ENCODE measurements at places on chromosomes 1 and 21.

DNA sequence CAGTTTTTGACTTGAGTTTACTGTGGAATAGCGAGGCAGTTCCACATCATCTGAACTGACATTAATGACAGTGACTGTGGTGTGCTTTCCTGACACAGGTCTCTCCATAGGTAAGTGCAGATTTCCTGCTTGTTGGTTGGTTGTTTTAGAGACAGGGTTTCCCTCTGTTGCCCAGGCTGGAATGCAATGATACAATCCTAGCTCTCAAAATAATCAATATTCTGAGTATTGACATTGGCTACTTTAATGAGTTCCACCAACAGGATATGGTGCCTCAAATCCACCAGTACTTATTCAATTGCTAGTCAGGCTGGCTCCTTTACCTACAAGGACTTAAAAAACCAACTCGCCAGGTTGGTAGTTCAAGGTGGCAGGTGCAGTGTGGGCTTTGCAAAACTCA lies 63.8 kb downstream of the CLSTN1 start:
- no peak for DNase-seq

DNA sequence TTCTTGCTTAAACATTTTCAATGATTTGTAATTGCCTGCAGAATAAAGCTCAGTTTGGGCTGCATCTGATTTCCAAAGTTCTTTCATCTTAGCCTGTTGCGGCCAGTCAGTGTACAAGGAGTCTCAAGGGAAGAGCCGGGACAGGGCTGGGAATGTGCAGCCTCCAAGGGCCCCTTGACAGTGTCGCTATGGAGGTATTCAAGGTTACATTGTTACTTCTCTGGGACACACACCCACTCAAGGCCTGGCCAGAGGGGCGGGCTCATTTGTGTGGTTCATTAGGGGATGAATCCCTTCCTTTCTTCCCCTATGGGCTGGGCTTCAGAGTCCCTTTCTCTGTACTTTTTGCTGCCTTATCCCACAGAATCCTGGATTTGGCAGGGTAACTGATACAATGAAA lies 107.6 kb upstream of the CSF3R start:
- DNase-seq: no peak

DNA sequence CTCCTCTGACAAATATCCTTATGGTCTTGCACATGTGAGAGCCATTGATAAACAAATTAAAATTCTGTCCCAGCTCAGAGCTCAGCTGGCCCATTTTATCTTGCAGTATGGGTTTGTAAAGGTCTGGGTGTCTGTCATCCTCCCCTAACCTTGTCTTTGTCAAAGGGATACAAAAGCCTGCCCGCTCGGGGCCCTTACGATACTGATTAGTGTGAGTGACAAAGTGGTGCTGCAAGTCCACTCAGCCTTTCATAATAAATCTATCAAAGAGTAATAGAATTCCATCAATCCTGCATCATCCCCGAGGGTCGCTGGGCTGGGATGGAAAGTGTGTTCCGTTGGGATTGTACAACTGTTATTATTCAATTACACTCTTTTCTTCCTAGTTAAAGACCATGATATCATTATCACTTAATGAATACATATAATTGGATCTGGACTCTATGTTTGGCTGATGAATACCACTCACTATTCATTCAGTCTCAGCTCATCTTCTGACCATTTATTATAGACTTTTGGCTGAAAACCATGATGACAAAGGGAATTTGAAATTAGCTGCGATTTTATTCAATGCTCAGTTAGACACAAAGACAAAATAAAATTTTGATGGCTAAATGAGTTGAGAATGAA lies 122.5 kb upstream of the FOXD3 start:
- no peak for DNase-seq

- no peak for DNase-seq
Measured at GRCh38 chr1:13799502-13800283, 99.7 kb downstream of the PRDM2 start.

- no peak for DNase-seq
Measured at GRCh38 chr1:79819140-79819539, 812.6 kb upstream of the ADGRL4 start.

DNA sequence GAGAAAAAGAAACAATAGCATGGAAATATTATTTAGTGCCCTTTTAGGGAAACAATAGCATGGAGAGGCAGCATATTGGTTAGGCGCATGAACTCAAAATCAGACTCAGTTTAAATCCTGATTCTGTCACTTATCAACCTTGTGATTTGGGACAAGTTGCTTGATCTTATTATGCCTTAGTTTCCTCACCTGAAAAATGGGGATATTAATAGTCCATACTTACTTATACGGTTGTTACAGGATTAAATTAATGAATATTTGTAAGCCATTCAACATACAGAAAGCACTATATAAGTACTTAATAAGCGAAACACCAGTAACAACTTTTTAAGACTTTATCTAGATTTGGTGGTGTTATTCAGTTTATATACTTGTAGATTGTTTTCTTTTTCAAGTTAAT lies 1.2 kb downstream of the TSEN15 start:
- no peak for DNase-seq

DNA sequence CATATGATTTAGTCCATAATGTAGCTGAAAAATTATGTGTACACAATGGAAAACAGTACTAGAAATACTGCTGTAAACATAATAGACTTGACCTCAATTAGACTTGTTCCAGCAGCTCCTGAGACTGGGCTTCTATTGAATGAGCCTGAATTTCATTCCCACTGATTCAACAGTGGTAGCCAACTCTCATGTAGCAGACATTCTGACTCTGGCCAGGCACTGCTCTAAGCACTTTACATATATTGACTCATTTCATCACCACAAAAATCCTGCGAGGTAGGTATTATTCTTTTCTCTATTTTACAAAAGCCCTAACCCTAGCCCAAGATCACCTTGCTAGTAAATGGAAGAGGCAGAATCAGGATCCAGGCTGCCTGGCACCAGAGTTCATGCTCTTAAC lies 12.8 kb upstream of the CTSS start:
- DNase-seq: no peak

- DNase-seq: no peak
Measured at GRCh38 chr1:109365642-109366204, 32.0 kb downstream of the SORT1 start.

DNA sequence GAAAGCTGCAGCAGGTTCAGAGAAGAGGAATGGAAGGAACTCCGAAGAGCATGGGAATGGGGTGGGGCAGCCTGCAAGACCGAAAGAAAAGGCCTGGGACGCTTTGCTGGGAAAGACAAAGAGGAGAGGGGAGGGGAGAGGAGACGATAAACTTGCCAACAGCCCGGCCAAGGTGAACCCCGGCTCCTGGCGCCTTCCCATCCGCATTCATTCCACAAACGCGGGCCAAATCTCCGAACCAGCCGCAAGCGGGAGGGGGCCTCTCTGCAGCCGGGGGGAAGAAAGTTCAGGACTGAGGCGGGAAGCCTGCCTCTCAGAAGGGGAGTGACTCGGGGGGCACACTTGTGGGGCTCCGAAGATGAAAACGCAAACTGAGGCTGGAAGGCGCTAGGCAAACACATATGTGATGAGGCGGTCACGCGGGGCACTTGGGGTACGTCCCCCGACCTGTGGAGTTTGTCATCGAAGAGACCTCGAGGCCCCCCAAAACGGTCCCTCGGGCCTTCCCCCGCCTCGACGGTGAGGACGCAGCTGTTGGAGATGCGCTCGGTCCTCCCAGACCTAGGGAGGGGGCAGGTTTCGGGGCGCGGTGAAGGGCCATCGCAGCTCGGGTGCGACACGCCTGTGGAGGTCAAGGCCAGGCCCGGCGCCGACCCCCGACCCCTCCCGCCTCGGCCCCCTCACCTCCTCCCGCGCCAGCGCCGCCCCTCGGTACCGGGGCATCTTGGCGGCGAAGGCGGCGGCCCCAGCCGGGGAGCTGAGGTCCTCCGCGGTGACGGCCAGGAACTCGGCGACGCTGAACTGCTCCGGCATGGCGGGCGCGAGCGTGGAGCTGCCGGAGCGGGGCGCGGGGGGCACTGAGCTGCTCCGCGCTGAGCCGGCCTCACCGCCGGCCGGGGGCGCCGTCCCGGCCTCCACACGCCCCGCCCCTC lies at the start of gene ASAP3:
Gene ASAP3, minus strand, starts transcription at position 859 of the 932 bp plus-strand sequence. Its CDS starts 46 bp downstream, at position 813.
- no peak for DNase-seq

DNA sequence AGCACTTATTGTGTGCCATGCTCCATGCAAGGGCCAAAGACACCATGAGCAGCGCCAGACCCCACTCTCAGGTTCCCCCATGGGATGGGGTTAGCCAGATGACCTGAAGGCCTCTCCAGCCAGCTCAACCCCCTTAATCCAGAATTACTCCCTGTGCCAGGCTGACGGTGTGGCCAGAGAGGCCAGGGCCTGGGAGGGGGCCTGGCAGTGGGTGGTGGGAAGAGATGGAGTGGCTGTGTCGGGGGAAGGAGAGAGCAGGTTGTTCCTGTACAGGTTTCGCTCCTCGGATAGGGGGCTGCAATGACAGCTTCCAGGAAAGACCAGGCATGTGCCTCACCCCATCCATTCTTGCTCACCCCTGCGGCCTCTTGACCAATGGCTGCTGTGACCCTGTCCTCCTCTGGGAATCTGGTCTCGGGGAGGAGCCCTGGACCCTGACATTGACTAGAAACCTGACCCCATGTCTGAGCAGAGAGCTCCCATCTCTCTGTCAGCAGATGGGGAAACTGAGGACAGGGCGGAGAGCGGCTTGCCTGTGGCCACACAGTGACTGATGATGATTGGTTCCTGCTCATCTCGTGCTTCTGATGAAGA lies 345.3 kb downstream of the MATN1 start:
- no peak for DNase-seq

GRCh38 chr1:221638595-221638994 lies 103.3 kb downstream of the DUSP10 start:
- DNase-seq: no peak

GRCh38 chr21:29245104-29245643 lies 53.5 kb upstream of the BACH1 start:
- DNase-seq: no peak

GRCh38 chr1:98661544-98662355 lies at the start of gene SNX7:
SNX7 (plus strand) TSS chr1:98661721; CDS start chr1:98661732, 11 bp downstream.
- DNase-seq: peak; percentile 10

GRCh38 chr1:1899967-1900327 lies 9.1 kb upstream of the GNB1 start:
- no peak for DNase-seq

GRCh38 chr1:206510371-206510770 lies 3.0 kb downstream of the RASSF5 start:
- no peak for DNase-seq

GRCh38 chr21:26806801-26807295 lies 38.4 kb downstream of the ADAMTS1 start:
- no peak for DNase-seq

GRCh38 chr1:155645648-155646047 lies 35.6 kb downstream of the MSTO1 start:
- no peak for DNase-seq

DNA sequence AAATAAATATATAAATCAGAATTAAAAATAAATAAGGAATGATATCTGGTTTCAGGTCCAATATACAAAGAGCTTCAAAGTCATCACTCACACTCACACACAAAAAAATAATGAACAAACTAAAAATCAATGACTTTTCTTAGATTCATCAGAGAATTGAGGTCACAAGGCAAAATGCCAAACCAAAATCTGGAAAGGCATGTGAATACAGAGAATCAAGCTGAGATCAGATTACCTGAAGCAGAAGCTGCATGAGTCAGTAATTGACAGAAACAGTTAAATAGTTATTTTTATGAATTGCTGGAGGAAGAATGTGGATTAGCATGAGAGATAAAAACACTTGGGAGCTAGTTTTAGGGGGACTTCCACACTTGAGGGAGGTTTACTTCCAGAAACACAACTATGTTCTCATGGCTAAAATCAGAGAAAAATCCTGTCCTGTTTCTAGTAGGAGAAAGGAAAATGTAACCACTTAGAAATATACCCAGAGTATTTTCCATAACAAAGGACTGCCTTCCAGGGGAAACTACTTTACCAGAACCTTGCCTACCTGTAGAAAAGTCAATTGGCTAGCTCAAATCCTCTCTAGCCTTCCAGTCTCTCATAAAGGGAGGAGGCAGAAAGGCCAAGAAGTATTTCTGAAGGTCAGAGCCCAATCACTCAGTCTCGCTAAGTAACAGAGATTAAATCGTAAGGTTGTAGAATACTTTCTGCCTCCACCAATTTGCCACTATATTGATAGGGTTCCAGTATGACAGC lies 536.6 kb upstream of the NR5A2 start:
- no peak for DNase-seq

GRCh38 chr1:51740652-51741051 lies 123.8 kb downstream of the OSBPL9 start:
- no peak for DNase-seq

GRCh38 chr1:47776667-47777131 lies 220.5 kb downstream of the TRABD2B start:
- DNase-seq: no peak

DNA sequence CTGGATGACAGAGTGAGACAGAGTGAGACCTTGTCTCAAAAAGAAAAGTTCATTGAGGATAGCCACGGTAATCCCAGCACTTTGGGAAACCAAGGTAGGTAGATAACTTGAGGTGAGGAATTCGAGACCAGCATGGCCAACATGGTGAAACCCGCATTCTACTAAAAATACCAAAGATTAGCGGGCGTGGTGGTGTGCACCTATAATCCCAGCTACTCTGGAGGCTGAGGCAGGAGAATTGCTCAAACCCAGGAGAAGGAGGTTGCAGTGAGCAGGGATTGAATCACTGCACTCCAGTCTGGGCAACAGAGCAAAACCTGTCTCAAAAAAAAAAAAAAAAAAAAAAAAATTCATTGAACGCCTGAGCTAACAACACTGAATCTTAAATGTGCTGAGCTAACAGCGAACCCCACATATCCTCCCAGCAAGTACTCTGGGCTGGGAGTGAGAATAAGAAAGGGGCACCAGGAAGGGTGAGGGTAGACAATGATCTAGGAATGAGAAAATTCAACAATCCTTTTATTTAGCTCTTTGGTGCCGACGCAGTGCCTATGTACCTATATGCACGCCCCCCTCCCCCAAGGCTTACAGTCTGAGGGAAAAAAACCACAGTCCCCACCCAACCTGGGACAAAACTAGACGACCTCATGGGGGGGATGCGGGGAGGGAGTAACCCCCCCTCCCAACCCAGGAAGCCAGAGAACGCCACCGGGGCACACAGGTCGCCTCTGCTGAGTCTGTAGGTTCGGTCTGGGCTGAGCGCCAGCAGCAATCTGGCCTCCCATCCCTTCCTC lies 1.4 kb upstream of the CACNA1S start:
- no peak for DNase-seq
